ENCODE measurements at places on chromosomes 7 and 10.

DNA sequence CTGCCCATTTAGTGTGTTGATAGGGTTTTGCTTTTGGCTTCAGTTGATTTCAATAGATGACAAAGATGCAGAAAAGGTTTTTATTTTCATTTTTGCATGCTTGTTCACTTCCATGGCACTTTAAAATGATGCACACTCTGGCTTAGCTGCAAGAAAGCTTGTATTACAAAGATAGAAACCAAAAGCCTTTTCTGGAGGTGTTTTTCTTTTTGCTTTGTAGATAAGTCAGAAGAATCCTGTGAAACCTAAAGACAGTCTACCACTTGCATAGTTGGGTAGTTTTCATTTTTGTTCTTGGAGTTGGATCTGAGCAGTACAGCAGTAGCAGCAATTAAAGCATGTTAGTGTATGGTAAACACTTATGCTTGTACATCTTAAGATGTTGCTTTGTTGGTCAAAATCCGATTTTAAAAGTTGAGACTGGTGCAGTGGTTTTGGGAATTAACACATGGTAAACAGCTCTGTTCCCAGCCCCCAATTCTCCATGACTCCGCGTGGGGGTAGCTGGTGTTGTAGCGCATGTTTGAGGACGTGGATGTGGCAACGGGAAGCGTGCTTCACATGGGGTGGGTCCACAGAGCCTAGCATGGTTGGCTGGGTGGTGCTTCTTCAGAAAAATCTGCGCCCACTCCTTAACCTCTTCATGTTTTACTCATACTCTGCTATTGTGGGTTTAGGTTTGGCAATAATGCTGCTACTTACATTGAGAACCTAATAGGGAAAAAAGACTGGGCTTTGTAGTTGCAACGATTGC is 19.8 kb downstream of the CCNY start:
- DNase-seq: no peak

DNA sequence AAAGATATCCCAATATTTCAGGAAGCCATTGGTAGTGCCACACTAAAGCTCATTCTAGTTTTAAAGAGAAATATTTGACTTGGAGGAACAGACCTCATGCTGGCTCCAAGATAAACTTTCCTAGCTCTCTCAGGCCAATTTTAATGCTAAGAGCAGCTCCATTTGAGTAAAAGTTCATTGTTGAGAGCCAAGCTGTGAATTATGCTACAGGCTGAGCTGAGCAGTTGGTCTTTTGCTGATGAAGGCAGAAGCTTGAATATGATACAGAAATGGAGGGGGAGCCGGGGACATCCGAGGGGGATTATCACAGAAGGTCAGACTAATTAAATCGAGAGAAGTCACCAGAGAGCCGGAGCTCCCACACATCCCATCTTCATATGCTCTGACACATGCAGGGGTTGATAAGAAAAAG is 175.7 kb upstream of the AUTS2 start:
- DNase-seq: no peak

- no peak for DNase-seq
These were observed 56.3 kb downstream of the RASGEF1A start for GRCh38 chr10:43210556-43210955.

GRCh38 chr10:36390221-36390620 is 735.2 kb upstream of the ANKRD30A start:
- DNase-seq: no peak

DNA sequence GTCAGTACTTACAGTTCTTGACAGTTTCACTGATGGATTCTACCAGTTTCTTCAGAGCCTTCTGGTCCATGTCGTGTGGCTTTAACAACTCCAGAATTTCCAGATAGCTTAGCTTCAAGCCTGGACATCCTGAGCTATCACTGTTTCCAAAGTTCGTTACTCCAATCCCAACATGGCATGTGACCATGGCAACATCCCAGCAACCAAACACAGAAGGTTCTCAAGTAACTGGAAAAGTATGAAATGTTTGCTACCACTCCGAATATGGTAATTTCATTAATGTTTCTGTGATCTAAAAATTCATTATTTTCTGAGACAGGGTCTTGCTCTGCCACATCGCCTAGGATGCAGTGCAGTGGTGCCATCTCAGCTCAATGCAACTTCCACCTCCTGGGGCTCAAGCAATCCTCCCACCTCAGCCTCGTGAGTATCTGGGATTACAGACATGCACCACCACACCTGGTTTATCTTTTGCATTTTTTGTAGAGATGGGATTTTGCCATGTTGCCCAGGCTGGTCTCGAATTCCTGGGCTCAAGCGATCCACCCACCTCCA is 29.3 kb downstream of the RBM48 start:
- no peak for DNase-seq

- no peak for DNase-seq
These were observed 57.2 kb upstream of the STRIP2 start for GRCh38 chr7:129376778-129377700.

DNA sequence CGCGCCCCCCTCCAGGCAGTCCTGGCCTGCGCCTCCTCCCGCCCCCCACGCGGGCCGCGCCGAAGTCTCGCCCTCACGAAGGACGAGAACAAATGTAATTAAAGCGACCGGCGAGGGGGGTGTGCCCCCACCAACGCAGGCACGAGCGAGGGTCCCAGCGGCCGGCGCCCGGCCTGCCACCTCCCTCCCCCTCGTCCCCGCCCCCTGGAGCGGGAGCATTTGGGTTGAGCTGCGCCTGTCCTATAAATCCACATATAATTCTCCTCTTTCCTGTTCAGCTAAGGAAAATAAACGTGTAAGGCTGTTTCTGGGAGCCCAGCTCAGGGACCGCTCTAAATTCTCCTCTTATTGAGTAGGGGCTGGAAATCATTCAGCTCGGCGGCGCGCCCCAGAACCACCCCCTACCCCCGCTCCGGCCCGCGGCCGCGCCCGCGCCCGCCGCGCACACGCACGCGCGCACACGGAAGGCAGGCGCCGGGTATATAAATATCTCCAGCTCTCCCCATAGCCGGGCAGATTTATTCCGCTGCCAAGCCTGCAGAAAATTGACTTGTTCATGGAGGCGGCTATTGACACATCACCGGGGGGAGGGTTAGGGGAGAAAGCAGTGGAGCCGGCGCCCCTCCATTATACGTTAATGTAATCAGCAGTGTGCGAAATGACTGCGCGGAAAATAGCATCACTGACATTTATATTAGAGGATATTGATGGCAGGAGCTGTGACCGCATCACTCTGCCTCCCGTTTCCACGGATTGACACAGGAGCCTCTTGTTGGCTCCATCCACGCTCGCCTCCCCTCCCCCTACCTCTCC is 61.6 kb upstream of the BTRC start:
- DNase-seq: no peak

- no peak for DNase-seq
These were observed 105.4 kb downstream of the ITIH5 start for GRCh38 chr10:7561216-7561893.

GRCh38 chr7:2608921-2609411 is 22.8 kb upstream of the TTYH3 start:
- no peak for DNase-seq

DNA sequence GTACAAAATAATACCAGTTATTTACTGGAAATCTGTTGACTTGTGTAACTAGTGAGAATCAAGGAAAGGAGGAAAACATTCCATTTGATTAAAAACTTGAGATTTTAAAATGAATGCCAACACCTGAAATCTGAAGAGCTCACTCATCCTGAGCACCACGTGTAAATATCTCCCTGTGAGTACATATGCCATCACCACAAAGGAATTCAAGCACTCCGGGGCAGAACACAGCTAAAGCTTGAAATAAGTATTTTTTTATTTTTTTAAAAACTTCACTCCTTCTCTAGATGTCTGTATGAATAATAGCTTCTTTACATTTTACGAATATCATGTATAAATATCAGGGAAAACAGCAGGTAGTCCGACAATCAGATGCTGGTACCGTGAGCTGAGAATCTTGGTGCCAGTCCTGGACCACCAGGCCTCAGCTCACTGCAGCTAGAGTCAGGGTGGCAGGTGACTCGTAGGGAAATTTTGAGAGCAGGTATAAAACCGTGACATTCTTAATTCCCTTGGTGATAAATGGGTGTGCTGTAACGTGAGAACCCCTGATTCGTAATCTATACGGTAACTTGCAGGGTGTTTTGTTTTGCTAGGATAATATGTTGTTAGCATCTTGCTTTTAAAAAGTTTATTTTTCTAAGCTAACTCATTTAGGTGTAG is 12.7 kb downstream of the LMTK2 start:
- no peak for DNase-seq

- DNase-seq: no peak
These were observed 121.9 kb upstream of the AKR1E2 start for GRCh38 chr10:4704034-4704545.

DNA sequence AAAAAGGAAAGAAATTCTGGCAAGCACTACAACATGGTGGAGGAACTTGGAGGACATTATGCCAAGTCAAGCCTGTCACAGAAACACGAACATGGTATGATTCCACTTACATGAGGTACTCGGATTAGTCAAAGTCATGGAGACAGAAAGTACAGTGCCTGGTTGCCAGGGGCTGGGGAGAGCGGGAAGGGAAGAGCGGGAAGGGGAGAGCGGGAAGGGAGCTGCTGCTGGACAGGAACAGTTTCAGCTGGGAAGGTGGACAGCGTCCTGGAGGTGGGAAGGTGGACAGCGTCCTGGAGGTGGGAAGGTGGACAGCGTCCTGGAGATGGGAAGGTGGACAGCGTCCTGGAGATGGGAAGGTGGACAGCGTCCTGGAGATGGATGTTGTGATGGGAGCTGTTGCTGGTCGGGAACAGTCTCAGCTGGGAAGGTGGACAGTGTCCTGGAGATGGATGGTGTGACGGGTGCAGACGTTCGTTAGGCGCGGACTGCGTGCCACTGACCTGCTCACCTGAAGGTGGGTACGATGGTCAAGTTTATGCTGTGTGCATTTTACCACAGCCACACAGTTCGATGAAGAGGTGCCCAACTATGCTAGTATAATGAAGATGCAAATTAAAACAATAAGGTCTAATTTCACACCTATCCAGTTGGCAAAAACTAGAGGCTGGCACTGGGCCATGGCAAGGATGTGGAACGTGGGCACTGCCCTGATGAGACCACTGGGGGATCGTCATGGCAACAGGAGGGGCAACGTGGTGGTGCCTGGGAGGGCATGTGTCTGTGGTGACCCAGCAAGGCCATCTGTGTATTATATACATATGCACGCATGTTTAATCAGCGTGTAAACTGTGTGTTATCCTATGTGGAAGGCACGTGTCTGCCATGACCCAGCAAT is 103.8 kb downstream of the NKX6-2 start:
- no peak for DNase-seq

- peak; percentile 94 for DNase-seq
These were observed at the start of gene BLOC1S2 for GRCh38 chr10:100286051-100287033. Gene BLOC1S2, minus strand, starts transcription at chr10:100286680. Its CDS starts 21 bp downstream, at chr10:100286659.

GRCh38 chr10:77355844-77356243 is 281.8 kb downstream of the KCNMA1 start:
- DNase-seq: no peak

DNA sequence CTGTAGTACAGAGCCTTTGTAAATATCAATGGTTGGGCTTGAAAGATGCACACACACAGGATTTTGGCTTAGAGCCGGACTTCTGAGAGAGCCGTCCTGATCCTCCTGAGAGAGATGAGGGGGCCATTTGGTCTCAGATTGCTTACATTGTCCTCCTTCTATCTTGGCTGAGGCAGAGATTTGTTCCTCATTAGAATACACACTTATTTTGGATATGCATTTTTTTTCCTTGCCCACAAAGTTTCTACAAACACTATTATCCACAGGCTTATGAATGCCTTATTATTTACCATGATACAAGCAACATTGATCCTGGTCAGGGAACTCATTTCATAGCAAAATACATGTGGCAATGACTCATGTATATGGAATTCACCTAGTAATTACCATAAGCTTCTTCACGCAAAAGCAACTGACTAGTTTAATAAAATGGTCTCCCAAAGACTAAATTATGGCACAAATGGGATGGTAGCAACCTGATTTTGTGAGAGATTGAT is 175.3 kb downstream of the MDFIC start:
- no peak for DNase-seq

DNA sequence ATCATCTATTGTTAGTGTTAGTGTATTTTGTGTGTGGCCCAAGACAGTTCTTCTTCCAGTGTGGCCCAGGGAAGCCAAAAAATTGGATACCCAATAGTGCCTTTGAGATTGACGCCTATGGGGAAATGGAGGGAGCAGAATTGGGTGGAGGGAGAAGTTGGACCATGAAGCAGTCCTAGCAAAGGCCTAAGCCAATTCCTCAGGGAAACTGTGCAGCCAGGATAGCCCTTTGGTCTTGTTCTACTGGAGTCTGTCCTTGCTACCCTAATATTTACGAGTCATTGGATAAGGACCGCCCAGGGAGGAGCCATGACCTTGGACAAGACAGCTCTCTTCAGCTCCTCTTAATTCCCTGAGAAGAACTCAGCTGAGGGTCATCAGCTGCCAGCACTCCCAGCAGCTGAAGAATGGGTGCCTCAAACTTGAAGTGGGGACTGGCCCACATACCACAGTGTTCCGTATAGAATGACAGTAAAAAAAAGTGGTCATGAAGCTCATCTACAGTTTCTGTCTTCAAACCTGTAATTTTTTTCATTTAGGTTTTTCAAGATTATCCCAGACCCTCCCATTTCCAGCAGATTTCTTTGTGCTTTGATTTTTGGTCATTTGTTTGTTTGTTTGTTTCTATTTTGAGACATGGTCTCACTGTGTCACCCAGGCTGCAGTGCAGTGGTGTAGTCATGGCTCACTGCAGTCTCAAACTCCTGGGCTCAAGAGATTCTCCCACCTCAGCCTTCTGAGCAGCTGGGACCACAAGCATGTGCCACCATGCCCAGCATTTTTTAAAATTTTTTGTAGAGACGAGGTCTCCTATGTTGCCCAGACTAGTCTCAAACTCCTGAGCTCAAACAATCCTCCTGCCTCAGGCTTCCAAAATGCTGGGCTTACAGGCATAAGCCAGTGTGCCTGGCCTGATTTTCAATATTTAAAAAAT is 81.2 kb downstream of the C1GALT1 start:
- no peak for DNase-seq

DNA sequence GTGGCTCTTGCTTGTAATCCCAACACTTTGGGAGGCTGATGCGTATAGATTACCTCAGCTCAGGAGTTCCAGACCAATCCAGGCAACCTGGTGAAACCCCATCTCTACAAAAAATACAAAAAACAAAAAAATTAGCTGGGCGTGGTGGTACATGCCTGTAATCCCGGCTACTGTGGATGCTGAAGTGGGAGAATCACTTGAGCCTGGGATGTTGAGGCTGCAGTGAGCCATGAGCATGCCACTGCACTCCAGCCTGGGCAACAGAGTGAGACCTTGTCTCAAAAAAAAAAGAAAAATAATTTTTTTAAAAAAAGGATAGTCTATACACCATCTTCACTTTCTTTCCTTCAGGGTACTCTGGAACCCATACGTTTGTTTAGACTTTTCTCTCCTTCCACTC is 6.2 kb downstream of the REEP3 start:
- no peak for DNase-seq
